ENCODE measurements at places on chromosomes 12 and 14. TPM values are rescaled to one million over a fixed set of nuclear protein-coding genes. Genes with fewer than 3 reads are reported as not detected.

ANO2 gene
- total RNA-seq: 4.5 TPM

GLIPR1L2 gene
- total RNA-seq: 0.65 TPM

LMNTD1 gene
- not detected for total RNA-seq

SLC5A8 gene
- not detected for total RNA-seq

CD69 gene
- 0.25 TPM for total RNA-seq

ATG14 gene
- total RNA-seq: 10.9 TPM

ALG10B gene
- 5.4 TPM for total RNA-seq

DNA sequence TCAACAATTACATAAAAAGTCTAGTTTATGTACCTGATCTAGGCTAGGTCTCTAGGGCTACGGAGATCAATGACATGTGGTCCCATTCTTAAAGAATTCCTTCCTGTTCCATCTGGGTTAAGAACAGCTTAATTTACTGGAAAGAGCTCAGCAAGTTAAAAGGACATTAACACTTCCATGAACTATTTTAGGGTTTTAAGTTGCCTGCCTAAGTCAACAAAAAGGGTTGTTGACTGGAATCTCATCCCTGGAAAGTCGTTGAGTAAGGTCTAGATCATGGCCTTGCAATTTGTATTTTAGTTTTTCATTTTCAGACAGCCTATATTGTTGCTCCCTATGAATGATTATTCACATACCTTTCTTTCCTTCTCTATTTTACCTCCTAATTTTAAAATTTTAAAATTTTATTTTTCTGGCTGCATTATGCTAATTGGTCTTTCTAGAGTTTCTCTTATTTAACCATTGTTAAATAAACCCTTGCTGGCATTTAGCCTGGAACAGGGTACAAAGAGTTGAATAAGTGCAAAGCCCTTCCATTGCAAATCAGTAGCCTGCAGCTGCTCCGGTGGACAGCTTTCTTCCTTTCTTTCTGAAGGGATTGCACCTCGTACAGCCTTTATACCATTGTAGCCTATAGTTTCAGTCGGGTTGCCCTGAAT, 66.3 kb downstream of the VRK1 start:
- peak; percentile 15 for DNase-seq

GRCh38 chr12:112121780-112122565, 3.4 kb upstream of the TRAFD1 start:
- DNase-seq: peak; percentile 59

DNA sequence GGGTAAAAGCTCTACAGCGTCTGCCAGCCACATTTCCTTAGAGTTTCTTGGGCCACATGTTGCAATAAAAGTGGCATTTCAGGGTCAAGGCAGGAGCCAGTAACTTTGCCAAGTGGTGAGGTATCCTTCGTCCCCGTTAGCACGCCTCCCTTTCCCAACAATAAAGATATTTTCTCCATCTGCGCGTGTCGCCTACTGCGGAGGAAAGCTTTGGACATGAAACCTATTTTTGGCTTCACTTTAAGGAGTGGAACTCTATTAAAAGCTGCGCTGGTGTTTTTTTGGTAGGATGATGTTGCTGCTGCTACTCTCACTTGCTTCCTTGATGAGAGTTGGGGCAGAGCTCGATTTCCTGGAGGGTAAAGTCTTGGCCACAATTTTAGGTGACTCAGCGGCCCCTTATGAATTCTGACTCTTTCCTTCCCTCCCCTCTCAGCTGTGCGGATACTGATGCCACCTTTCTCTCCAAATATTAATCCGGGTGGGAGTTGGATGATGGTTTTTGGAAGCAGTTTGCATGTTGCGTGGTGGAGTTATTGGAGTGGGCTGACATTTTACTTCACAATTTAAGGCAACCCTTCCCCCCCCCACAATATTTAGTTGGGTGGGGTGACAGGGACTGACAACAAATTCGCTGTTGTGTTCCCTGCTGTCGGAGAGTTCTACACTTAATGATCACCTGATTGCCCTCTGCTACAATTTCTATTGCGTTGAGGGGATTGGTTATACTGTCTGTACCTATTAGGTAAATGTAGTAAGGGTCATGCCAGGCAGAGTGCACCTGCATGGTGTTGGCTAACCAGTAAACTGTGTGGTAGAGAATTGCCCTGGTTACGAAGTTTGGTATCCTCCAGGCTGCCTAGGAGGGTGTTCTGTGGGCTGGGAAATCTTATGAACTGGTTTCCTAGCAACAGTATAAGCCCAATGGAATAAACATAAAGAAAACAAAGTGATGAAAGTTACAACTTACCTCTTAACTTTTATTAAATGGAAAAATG, 1.1 kb downstream of the CCDC91 start:
- DNase-seq: peak; percentile 68

DNA sequence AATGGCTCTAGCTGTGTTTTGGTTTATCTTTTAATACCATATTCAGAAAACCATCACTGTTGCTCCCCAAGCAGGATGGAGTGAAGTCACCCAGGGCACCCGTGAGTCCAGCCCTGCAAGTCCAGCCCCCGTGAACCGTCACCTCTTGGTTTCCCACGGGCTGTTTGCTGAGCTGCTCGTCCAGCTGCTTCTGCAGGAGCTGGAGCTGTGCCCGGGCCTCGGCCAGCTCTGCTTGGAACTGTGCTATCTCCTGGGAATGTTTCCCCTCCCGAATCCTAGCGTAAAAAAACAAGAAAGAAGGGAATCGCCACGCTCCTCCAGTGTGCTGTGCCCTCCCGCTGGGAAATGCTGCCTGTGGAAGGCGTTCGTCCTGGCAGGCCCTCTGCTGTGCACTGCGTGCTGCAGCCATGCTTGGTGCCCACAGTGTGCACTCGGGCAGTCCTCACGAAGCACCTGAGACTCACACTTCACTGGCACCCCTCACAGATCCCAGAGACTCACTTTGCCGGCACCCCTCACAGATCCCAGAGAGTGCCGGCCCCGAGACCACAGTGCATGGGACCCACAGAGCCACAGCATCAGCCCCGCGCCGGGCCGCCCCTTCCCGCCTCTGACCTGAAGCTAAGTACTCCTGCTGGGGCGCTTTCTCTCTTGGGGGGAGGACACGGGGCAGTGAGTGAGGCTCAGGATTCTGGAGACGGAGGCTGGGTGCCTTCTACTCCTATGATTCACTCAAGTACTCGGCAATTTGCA, 15.4 kb upstream of the ANKLE2 start:
- DNase-seq: no peak

DNA sequence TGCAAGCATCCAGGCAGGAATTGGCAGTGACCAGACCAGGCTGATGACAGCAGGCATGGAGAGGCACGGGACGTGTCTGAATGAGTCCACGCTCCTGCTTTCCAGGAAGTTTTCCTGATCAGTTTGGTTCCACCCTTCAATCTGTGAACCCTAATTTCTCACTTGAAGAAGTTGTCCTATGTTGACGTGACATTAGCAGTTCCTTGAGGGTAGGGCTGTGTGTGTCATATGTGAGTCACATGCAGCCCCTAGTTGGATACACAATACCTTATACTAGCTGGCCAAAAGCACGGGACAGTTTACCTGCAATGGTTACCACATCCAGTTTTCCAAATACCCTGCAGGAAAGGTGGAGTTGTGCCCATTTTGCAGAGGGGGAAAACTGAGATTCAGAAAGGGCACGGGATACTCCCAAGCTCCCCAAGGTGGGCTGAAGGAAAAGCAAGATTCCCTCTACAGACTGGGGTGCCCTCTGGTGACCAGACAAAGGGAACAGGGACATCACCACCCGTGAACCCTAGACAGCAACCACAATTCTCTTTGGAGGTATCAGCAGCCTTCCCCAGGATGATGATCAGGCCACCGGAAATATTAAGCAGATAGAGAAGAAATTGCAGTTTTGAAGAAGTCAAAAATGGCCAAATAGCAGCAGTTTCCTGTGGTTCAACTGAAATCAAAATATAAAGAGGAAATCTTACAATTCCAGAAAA, 194.5 kb downstream of the PHETA1 start:
- no peak for DNase-seq

DNA sequence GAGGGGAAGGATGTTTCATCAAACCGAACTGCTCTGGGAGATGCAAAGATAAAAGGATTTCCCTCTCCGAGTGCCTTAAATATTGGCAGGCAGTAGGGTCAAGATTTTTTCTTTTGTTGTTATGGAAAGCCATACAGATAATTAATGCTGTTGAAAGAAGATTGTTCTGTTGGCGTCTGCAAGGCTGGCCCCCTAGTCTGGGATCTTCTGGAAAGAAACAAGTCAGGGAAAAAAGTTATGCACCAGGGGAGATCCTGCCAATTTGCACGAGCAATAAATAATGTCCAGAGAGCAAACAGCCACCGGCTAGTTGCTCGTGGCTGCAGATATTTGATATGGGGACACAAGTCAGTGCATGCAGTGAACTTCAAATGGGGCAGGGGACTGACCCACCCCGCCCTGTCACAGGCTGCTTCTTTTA, 202.1 kb upstream of the MYL2 start:
- DNase-seq: no peak

- DNase-seq: peak; percentile 86
These were observed 5.0 kb upstream of the MMP19 start for GRCh38 chr12:55847603-55848291.

DNA sequence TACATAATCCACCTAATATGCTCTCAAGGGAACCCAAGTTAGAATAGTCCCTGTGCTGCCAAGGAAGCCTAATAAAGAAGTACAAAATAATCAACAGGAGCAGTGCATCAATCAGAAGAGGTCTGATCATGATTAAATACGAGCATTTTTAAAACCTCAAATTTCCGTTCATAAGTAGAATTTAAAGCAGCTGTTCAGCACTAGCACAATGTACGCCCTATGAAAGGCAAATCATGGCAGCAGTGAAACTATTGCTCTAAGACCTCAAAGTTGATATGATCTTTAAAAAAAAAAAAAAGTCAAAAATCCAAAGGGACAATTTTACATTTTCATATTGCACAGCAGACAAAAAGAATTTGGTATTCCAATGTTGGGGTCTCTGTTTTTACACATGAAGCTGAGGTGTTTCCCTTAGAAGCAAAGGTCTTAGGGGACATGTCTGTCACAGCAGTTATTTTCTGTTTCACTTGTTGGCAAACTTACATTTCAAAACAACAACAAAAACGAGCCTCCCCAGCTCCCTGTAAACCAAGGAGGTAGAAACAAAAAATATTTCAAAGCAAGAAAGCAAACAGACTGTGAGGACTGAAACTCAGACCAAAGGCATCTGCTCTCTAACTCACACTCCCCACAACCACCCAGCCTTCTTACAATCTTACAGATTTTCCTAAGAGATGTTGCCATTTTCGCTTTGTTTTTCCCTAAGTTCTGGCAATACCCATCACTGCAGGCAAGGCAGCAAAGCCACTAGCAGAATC, 28.2 kb downstream of the SOX5 start:
- DNase-seq: no peak

GRCh38 chr14:99479906-99480869, at the start of gene SETD3:
SETD3 (minus strand) TSS chr14:99480859; CDS start chr14:99465805, 15,054 bp downstream.
- no peak for DNase-seq

GRCh38 chr14:31232081-31232480, 24.5 kb upstream of the HECTD1 start:
- DNase-seq: no peak

DNA sequence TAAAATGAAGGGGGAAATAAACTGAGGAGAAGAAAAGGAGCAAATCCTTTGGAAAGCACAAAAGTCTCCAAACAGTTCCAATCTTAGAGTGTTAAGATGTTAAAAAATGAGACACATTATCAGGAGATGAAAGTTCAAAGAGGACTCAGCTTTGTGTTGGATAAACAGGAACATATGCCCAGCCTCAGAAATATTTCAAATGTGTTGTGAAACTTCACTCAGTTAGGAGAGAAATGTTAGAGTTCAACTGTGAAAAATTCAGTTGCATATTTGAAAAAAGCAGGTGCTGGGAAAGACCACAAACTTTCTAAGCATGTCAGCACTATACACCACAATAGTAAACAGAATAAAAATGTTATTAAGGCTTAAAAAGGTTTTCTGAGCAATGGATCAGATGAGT, 136.8 kb upstream of the PRKD1 start:
- DNase-seq: no peak

DNA sequence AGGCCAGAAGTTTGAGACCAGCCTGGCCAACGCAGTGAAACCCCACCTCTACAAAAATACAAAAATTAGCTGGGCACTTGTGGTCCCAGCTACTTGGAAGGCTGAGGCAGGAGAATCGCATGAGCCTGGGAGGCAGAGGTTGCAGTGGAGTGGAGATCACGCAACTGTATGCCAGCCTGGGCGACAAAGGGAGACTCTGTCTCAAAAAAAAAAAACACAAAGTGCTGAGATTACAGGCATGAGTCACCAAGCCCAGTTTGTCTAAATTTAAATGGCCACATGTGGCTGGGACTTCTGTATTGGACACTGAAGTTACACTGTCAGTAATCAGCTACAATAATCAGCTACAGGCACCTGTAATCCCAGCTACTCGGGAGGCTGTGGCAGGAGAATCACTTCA, 100.9 kb upstream of the AEBP2 start:
- no peak for DNase-seq

DNA sequence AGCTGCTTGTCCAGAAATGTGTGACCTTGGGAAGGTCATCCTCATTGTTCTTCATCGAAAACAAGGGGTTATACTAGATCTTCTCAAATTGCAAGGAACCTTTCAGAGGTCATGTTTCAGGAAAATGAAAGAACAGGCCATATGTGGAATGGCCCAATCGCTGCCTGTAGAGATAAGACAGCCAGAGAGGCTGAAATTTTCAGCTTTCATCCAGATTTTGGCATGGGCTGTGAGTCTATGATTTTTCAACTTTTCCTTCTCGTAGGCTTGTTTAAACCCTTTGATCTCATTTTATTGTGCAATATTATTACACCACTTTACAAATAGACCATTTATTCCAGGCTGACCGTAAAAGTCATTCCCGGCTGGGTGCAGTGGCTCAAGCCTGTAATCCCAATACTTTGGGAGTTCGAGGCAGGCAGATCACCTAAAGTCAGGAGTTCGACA, 17.1 kb upstream of the ATXN2 start:
- DNase-seq: no peak

- DNase-seq: no peak
These were observed 7.8 kb upstream of the NXPH4 start for GRCh38 chr12:57208631-57209282.

- DNase-seq: no peak
These were observed 65.1 kb upstream of the GPATCH2L start for GRCh38 chr14:76086636-76087035.

GRCh38 chr14:93953263-93953662, 23.1 kb downstream of the ASB2 start:
- no peak for DNase-seq

DNA sequence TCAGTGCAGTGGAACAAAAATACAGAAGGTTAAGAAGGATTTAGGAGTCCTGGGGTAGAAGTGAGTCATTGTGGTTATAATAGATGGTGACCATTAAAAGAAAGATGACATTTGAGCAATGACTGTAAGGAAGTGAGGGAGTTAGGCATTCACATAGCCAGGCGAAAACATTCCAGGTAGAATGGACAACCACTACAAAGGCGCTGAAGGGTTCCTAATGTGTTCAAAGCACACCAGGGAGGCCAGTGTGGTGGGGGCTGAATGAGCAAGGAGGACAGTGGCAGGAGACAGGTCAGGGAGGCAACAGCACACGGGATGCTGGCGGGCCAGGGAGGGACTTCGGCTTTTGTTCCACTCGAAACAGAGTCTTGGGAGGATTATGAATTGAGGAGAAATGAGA, 129.9 kb downstream of the NPAS3 start:
- DNase-seq: peak; percentile 59

Measured in renal cortical epithelial cell (primary cell).